ENCODE measurements at places on chromosomes 2 and 18. TPM values are rescaled to one million over a fixed set of nuclear protein-coding genes. Genes with fewer than 3 reads are reported as not detected.

The DOK1 gene
- total RNA-seq, result 8.3 TPM

The LMAN1 gene
- 47.2 TPM for total RNA-seq

The PLCL1 gene
- 27.2 TPM for total RNA-seq

The CIDEA gene
- total RNA-seq, result not detected

DNA sequence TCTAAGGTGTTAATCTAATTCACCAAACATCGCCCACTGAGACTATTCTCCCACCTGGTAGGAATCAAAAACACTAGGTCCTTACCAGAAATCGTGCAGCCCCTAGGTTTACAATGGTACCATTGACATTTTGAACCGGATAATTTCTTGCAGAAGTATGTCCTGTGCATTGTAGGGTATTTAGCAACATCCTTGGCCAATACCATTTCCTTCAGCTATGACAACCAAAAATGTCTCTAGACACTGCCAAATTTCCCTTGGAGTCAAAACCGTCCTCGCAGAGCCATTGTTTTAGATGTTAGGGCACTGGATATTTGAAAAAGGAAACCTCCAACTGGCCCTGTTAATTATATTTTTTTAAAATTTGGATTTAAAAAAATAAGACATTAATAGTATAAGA, 3.8 kb downstream of the VPS54 start:
- no peak for DNase-seq
- H3K27me3 ChIP-seq, result no peaks in the 10 kb centered on the region
- no peak overlapping the region for H3K4me3 ChIP-seq
- peaks cover 44% of the 10 kb centered on the region for H3K4me1 ChIP-seq
- no peak overlapping the region for H3K27ac ChIP-seq

DNA sequence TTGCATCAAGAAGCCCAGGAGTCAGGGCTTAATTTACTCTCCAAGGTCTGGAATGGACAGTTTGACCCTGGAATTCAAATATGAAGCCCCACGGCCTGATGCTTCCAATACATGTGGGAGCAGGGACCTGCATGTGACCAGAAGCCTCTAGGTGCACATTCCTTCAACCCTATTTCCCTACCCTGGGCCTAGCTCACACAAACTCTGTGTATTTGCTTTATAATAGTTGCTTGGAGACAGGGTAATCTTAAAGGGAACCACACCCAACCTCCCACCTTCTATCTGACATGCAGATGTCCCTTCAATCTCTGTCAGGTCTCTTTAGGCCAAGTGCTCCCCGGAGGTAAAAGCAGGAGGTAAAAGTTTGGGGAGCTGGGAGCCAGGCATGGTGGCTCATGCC, 55.4 kb upstream of the PPP1CB start:
- no peaks in the 10 kb centered on the region for H3K36me3 ChIP-seq
- no peak overlapping the region for H3K4me3 ChIP-seq
- no peak overlapping the region for H3K27ac ChIP-seq
- peaks cover 5% of the 10 kb centered on the region for H3K27me3 ChIP-seq
- H3K4me1 ChIP-seq, result peaks cover 4% of the 10 kb centered on the region
- no peak for DNase-seq

DNA sequence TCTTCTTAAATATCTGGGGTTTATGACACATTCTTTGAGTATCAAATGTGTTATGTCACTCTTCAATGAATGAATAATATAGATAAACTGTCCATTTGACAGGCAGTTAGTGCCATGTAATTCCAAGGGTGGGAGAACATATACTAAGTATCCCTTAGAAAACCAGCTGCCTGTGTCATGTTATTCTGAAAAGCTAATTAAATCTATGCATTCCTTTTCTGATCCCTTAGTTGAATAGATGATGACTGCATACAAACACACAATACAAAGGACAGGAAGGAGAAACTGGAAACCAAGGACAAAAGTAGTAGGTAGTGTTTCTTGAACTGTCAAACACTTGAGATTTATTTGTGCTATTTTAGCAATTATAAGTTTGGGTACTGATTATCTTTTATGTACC, 8.3 kb downstream of the ARHGAP28 start:
- H3K36me3 ChIP-seq, result no peaks in the 10 kb centered on the region
- no peak overlapping the region for H3K27ac ChIP-seq
- no peak overlapping the region for H3K4me3 ChIP-seq

The REG3A gene
- not detected for total RNA-seq

- peak overlapping the region; percentile 77 for H3K4me3 ChIP-seq
- H3K27me3 ChIP-seq, result peaks cover 7% of the 10 kb centered on the region
- peak overlapping the region; percentile 61 for H3K27ac ChIP-seq
- H3K4me1 ChIP-seq, result peaks cover 11% of the 10 kb centered on the region
- DNase-seq, result no peak
- no peaks in the 10 kb centered on the region for H3K36me3 ChIP-seq
These were observed 29.9 kb upstream of the ALKAL2 start for GRCh38 chr2:317501-318424.
